ENCODE measurements at places on chromosomes 4 and X. TPM values are rescaled to one million over a fixed set of nuclear protein-coding genes. Genes with fewer than 3 reads are reported as not detected.

DNA sequence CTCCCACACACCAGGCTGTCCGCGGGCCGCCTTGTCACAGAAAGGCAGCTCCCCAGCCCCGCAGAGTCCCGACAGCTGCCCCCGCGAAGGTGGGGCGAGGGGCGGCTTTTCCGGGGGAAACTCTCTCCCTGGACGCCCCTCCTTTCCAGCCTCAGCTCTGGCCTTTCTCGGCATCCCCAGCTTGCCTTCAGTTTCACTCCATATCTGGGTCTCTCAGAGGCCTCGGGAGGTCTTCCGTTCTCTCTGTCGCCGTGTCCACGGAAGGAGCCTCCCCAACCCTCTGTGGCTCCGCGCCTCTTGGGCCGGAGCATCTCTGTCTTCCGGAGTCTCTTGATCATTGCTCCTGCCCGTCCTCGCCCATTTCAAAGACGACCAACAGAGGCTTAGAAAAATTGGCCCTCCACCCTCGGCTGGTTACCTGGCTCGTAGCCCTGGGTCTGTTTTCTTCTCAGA, 6.1 kb upstream of the MSX1 start:
- DNase-seq, result no peak

DNA sequence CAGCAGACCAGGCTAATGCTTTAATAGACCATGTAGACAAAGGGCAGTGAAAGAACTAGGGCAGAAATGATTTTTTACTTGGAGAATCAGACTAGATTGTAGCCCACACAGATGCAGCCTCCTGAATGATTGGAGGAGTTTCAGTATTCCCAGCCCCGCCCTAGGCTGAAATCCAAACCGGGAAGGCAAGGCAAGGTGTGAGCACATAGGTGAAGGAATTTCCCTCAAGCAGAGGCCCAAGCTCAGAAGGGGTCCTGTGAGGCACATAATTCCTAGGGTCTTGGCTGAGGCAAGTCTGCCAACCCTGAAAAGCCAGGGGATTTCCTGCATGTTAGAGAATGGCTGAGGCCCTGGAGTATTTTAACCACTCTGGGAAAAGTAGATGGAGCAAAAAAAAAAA, 56.4 kb upstream of the PAK3 start:
- DNase-seq, result no peak

ANKRD50 gene
- total RNA-seq, result 39.1 TPM

PDZD4 gene
- total RNA-seq, result 2.6 TPM

DNA sequence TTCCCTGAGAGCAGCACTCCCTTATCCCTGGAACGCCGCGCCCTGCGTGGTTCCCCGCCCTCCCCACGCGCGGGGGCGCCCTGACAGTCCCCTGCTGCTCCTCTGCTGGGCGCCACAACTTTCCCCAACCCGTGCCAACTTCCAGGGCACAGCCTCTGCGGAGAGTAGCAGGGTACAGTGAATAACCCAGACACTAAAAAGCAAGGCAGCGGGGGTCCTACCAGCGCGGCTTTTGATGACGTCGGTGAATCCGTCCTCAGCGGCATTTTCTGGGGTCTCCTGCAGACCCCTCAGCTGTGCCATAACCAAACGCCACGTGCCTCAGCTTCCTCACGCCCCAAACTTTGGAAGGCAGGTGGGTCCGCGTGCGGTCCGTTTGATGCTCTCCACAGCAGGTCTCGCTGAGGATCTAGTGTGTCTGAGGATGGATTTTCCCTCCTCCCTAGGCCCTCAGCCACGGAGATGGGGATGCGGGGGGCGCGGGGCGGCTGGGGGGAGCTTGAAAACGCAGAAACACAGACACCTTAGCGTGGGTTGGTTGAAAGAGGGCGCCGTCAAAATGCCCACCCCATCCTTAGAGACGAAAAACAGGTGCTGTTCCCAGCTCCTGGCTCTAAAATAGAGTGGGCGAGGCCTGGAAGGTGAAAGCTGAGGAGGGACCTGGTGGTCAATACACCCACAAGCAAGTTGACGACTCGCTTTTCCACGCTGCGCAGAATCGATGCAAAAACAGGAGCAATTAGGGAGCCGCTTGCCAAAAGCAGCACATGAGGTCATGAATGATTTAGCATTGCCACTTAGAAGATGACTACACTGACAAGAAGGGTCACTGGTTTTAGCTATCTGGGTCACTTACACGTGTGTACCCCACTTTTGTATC, 405.6 kb downstream of the FAM47A start:
- DNase-seq, result peak; percentile 3

FSTL5 gene
- total RNA-seq, result 0.08 TPM

DNA sequence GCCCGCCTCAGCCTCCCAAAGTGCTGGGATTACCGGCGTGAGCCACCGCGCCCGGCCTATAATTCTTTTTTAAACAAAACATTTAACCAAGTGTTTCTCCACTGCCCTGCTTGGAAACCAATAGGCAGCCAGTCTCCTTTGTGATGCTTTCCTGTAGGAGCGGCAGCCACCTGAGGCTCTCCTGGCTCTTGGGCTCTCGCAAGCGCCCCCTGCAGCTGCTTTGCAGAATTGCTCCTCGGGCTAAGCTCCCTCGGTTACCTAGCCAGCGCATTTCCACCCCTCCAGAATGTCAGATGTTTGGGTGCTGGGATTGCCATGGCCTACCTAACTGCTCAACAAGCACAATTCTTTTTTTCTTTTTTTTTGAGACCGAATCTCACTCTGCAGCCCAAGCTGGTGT, 7.7 kb downstream of the S100P start:
- peak; percentile 42 for DNase-seq

DNA sequence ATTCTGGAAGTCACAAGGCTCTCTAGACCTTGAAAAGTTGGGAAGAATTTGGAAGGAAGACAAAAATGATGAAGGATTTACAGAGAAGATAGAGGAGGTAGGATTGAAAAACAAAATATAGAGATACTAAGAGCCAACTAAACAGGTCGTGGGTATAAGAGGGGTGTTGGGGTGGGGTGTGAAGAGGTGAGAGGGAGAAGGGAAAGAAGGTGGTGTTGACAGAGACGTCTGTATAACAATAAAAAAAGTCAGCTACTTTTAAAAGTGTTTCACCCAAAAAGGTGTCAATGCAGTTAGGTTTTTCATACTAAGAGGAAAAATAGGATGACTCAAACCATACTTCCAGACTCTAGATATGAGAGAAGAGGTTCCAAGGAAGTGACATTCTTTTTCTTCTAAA, 33.0 kb upstream of the MAP3K15 start:
- DNase-seq, result no peak

GRCh38 chrX:71852182-71852581, 58.5 kb upstream of the NHSL2 start:
- DNase-seq, result no peak

DNA sequence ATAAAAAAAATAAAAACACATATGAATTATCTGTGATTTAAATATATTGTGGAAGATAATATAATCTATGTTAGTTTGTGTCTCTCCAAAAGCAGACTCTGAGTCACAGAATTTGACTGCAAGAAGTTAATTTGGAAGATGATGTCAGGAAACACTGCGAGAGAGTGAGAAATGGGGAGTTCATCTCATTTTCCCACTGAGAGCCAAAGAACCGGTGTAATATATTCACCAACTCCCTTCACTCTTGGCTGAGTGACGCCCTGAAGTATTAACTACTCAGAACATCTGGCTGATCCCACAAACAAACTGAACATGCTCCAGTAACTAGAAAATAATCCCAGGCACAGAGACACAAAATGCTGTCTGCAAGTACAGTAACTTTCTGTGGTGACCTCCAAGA, 345.8 kb upstream of the SPANXN1 start:
- no peak for DNase-seq

AFM gene
- total RNA-seq, result 0.64 TPM

GRCh38 chrX:56802921-56803849, 74.1 kb downstream of the NBDY start:
- DNase-seq, result peak; percentile 34

TMEM156 gene
- not detected for total RNA-seq

GRCh38 chr4:110087070-110087708, 111.2 kb downstream of the ELOVL6 start:
- no peak for DNase-seq

DNA sequence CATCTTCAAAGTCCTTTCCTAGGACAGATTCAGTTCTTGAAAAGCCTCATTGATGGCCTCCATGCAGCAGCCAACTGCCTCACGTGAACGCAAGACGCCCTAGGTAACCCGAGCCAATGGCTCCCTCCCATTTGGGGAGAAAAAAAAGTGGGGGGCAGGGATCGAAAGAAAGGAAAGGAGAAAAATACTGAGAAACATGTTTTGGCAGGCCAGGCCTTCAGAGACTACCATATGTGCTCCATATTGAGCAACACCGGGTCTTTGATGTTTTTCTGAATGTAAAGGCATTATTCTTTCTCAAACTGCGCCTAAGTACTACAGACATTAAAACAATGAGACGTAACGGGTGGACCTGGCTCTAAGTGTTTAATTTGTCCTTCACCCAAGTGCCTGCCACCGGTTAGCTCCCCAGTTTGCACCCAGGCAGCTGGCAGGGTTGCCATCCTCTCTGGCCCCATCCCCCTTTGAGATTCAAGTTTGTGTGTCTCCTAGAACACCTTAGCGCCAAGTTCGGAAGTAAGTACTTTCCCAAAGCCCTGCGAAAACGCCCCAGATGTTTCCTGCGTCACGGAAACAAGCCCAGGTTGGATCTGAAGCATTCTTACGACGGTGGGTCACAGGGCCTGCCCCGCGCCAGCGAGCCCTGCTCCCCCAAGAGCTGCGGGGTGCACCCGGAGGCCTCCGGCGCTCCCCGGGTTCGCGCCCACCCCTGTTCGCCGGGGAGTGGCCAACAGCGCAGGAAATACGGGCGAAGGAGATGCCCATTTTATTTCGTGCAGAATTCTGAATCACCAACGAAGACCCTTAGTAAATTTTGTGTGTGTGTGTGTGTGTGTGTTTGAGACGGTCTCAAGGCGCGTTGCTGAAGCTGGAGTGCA, 30.1 kb downstream of the HAND2 start:
- no peak for DNase-seq

GRIA3 gene
- 0.51 TPM for total RNA-seq

DNA sequence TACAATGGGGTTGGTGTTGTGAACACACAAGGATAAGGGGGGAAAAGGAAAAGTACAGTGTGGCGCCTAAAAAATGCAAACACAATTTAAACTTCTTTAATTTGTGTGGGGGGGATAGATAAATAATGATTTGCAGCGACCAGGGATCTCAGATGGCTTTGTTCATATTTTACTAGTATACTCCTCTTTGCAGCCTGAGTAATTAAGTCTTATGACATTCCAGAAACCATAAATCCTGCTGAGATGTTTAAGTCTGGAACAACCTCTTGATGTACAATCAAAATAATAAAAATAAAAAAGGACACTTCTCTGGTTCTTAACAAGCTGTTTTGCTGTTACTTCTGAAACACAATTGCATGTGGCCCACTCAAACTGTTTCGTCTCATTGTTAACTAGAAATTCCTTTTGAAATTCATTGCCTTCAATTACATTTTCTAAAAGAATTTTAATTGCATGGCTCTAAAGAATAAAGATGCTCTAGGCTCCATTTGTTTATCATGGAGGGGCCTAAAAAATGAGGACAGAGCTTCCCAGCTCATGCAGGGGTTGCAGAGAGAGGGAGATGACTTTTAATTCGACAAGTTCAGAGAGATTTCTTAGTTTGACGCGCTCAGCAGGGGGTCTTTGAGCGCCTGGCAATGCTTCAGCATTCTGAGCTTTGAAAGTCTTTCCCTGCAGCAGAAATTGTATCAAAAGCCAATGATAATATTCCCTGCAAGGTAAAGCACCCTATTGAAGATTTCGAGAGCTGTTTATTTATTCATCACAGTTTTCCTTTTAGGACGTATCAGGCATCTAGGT, 892.4 kb upstream of the TENM3 start:
- no peak for DNase-seq

- no peak for DNase-seq
These were observed 17.1 kb upstream of the TLR1 start for GRCh38 chr4:38821739-38822138.

Measured in endothelial cell (in vitro differentiated cells).